ENCODE measurements at places on chromosomes 3 and 15. TPM values are rescaled to one million over a fixed set of nuclear protein-coding genes. Genes with fewer than 3 reads are reported as not detected.

GRCh38 chr3:3627114-3627513 is 172.1 kb upstream of the LRRN1 start:
- DNase-seq = no peak

- DNase-seq = no peak
These were observed 289.9 kb downstream of the SATB1 start for GRCh38 chr3:18135060-18135814.

CYP11A1 gene
- total RNA-seq = not detected

RAD51 gene
- 68.8 TPM for total RNA-seq

GOLGA8N gene
- total RNA-seq = 2.2 TPM

GRCh38 chr15:31483053-31483985 is 156.7 kb downstream of the KLF13 start:
- DNase-seq = peak; percentile 63

- no peak for DNase-seq
These were observed 134.2 kb downstream of the OTOL1 start for GRCh38 chr3:161630794-161631193.

DNA sequence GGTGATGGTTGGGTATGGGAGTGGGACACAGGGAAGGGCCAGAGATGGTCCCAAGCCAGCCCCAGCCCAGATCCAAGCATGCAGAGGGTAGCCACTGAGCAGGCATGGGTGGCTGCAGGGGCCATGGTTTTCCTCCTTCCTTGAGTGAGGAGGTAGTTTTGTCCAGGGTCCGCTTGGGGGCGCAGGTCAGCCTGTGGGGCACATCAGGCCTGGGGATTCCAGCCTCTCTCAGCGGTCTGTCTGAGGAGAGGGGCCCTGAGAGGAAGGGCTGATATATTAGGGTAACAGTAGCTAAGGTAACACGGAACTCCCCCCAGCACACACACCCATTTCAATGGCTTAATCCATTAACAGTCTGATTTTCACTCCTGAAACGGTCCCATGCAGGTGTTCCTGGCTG is 22.7 kb upstream of the LCTL start:
- DNase-seq = no peak

NT5DC2 gene
- 20.8 TPM for total RNA-seq

- DNase-seq = no peak
These were observed 475 bp downstream of the SPSB4 start for GRCh38 chr3:141051443-141052200.

CNTN4 gene
- not detected for total RNA-seq

DNA sequence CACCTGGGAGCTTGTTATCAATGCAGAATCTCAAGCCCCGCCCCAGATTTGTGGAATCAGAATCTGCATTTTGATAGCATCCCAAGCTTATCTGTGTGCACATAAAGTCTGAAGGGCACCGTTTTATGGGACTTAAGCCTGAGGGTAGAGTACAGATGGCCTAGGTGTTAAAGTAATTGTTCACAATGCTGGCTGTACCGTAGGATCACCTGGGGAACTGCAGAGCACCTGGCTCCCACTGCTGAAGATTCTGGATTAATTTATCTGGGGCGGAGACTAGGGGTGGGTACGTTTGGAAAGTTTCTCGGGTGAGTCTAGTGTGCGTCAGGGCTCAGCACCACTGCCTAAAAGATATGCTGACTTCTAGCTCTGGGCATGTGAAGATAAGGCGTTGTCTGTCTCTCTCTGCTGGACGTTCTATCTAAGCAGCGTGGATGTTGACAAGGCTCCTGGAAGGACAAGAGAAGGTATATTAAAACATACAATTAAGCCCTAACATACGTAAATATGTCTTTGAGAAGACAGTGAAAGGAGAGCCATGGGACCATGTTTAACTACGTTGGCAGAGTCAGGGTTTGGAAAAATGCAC is 63.2 kb upstream of the RASGRP1 start:
- no peak for DNase-seq

Measured in activated naive CD4-positive, alpha-beta T cell treated with anti-CD3 and anti-CD28 coated beads for 36 hours (primary cell).